ENCODE measurements at places on chromosomes 2 and 18. TPM values are rescaled to one million over a fixed set of nuclear protein-coding genes. Genes with fewer than 3 reads are reported as not detected.

CD8A gene
- 419 TPM for total RNA-seq

ANKRD36C gene
- total RNA-seq = 41.5 TPM

- DNase-seq = peak; percentile 35
- peaks cover 9% of the 10 kb centered on the region for H3K27me3 ChIP-seq
- H3K36me3 ChIP-seq = no peaks in the 10 kb centered on the region
- no peaks in the 10 kb centered on the region for H3K4me1 ChIP-seq
- no peak overlapping the region for H3K4me3 ChIP-seq
- H3K27ac ChIP-seq = no peak overlapping the region
Observed at GRCh38 chr2:97011977-97012569, 25.7 kb upstream of the FAM178B start.

GRHL1 gene
- total RNA-seq = 0.25 TPM

- no peak overlapping the region for H3K4me3 ChIP-seq
- H3K27ac ChIP-seq = peak overlapping the region; percentile 40
- DNase-seq = no peak
- no peaks in the 10 kb centered on the region for H3K27me3 ChIP-seq
- peaks cover 52% of the 10 kb centered on the region for H3K4me1 ChIP-seq
Observed at GRCh38 chr2:135980434-135981079, 4.9 kb downstream of the DARS1 start.

TCF23 gene
- not detected for total RNA-seq

- H3K4me1 ChIP-seq = peaks cover 86% of the 10 kb centered on the region
- H3K27ac ChIP-seq = peak overlapping the region; percentile 41
- H3K4me3 ChIP-seq = no peak overlapping the region
- no peaks in the 10 kb centered on the region for H3K27me3 ChIP-seq
- H3K36me3 ChIP-seq = peaks cover 9% of the 10 kb centered on the region
Observed at GRCh38 chr2:43171789-43172188, 54.6 kb downstream of the ZFP36L2 start.

- peaks cover 4% of the 10 kb centered on the region for H3K36me3 ChIP-seq
- no peak overlapping the region for H3K4me3 ChIP-seq
- H3K27ac ChIP-seq = no peak overlapping the region
Observed at GRCh38 chr2:168849610-168850009, 40.6 kb downstream of the SPC25 start.

- H3K4me3 ChIP-seq = no peak overlapping the region
- no peak for DNase-seq
- H3K27me3 ChIP-seq = peaks cover 9% of the 10 kb centered on the region
- no peak overlapping the region for H3K27ac ChIP-seq
- H3K36me3 ChIP-seq = peaks cover 5% of the 10 kb centered on the region
Observed at GRCh38 chr2:10954856-10955818, 43.4 kb downstream of the KCNF1 start.

GRCh38 chr18:13457327-13457726 lies 238.8 kb downstream of the LDLRAD4 start:
- no peak overlapping the region for H3K4me3 ChIP-seq
- H3K4me1 ChIP-seq = peaks cover 38% of the 10 kb centered on the region

MSH6 gene
- 151 TPM for total RNA-seq

DNA sequence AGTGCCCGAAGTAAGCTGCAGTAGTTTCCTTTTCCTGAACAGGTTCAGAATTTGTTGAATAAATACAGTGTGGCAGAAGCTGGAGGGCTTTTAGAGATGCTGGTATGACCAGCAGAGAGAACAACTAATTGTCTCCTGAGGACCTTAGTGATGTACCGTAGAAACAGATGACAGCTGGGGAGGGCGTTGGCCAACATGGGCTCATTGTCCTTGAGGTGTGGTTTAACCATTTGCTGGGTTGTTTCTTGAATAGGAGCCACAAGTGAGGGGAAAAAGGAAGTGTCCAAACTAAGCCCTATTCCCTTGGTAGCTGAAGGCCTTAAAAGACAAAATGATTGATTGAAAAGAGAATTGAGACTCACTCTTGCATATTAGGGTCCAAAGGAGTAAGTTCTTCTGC lies 11.7 kb upstream of the FAM228A start:
- H3K4me3 ChIP-seq = no peak overlapping the region
- H3K27me3 ChIP-seq = no peaks in the 10 kb centered on the region
- DNase-seq = no peak
- H3K4me1 ChIP-seq = no peaks in the 10 kb centered on the region
- H3K36me3 ChIP-seq = no peaks in the 10 kb centered on the region

DNA sequence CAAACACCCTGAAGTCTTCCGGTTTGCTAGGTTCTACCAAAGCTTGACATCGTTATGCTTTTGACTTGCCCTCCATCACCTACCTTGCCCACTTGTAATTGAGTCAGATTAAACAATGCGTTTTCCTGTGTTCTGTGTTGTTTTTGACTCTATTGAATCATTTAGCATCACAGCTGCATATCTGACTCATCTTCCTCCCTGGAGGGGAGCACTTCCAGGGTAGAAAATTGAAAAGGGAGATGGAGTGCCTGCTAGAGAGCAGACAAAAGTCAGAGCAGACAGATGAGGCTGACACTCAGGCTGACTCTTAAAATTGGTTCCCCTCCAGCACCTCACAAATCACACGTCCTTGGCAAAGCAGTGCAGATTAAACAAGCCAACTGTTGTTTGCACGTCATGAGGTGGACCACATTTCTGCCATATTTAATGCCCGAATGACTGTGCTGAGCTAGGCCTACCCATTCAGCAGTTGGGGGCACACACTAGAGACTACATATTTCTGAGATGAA lies 2.2 kb downstream of the MPP4 start:
- no peak overlapping the region for H3K27ac ChIP-seq
- no peaks in the 10 kb centered on the region for H3K27me3 ChIP-seq
- no peak overlapping the region for H3K4me3 ChIP-seq

NAT8 gene
- total RNA-seq = not detected

ESPNL gene
- 0.27 TPM for total RNA-seq

SFTPB gene
- total RNA-seq = not detected

DNA sequence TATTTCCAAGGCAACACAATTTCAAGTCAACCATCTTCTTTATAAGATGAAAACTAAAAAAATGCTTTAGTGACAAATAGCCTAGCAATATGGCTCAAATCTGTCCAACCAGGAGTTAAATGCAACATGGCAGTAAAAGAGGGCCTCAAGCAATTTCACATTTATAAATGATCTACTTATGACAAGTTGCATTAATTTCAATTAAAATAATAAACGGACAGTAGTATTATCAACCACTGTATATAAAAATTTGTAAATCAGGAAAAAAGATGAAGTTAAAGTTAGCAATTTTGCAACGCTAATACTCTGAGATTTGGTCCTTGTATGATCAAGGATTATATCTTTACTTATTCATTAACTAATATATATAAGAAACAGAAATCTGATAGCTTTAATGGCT lies 19.3 kb downstream of the CCDC88A start:
- no peak overlapping the region for H3K4me3 ChIP-seq
- H3K27me3 ChIP-seq = no peaks in the 10 kb centered on the region
- DNase-seq = no peak
- H3K27ac ChIP-seq = no peak overlapping the region
- no peaks in the 10 kb centered on the region for H3K4me1 ChIP-seq

GALNT3 gene
- 2.8 TPM for total RNA-seq

FOXI3 gene
- not detected for total RNA-seq

PLEKHM3 gene
- 4.5 TPM for total RNA-seq

OTX1 gene
- total RNA-seq = not detected

DNA sequence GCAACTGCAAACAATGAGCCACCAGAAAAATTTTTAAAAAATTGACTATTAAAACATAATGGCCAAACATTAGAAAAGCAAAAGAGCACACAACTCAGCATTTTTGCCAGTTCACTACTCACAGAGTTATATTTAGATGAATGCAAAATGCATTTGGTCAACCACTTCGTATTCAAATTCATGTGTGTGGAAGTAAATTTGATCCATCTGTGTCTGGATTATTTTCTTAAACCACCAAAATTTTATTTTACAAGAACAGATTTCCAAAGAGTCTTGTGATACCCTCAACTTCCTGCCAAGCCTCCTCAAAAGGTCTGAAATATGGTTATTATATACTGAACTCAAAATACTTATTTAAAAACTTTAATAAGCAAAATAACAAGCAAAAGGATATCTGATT lies 57.4 kb downstream of the PPP1R1C start:
- DNase-seq = no peak
- H3K4me3 ChIP-seq = no peak overlapping the region
- H3K36me3 ChIP-seq = no peaks in the 10 kb centered on the region
- no peaks in the 10 kb centered on the region for H3K4me1 ChIP-seq
- H3K27me3 ChIP-seq = peaks cover 4% of the 10 kb centered on the region

COBLL1 gene
- total RNA-seq = 0.68 TPM

POTEI gene
- total RNA-seq = not detected

LRP2 gene
- total RNA-seq = 1.8 TPM

- H3K27ac ChIP-seq = no peak overlapping the region
- no peaks in the 10 kb centered on the region for H3K4me1 ChIP-seq
- H3K36me3 ChIP-seq = no peaks in the 10 kb centered on the region
- DNase-seq = no peak
- H3K27me3 ChIP-seq = no peaks in the 10 kb centered on the region
- no peak overlapping the region for H3K4me3 ChIP-seq
Observed at GRCh38 chr2:141195087-141195486, 935.7 kb downstream of the LRP1B start.

DNA sequence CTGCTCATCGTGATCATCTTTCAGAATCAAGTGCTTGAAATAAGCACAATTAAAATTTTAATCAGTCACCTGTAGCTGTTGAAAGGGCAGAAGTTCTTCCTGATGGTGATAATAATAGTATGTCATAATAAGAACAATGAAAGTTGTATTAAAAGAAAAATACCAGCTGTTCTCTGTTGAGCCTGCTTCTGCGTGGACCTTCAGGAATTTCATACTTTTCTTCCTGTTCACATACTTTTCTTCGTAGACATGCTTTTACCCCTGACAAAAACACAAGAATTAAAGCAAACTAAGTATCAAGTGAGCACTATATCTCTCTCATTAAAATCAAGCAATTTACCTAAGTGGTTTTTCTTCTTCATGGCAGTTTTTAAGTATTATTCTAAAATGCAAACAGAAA lies 79.2 kb downstream of the BARD1 start:
- H3K4me3 ChIP-seq = no peak overlapping the region
- H3K27me3 ChIP-seq = no peaks in the 10 kb centered on the region

GRCh38 chr2:57105694-57106093 lies 921.9 kb downstream of the CCDC85A start:
- no peaks in the 10 kb centered on the region for H3K27me3 ChIP-seq
- H3K36me3 ChIP-seq = no peaks in the 10 kb centered on the region
- DNase-seq = no peak
- H3K4me1 ChIP-seq = no peaks in the 10 kb centered on the region

- H3K27ac ChIP-seq = peak overlapping the region; percentile 18
- peak; percentile 59 for DNase-seq
- H3K36me3 ChIP-seq = no peaks in the 10 kb centered on the region
- no peak overlapping the region for H3K4me3 ChIP-seq
- peaks cover 10% of the 10 kb centered on the region for H3K27me3 ChIP-seq
Observed at GRCh38 chr2:237556773-237557632, 9.4 kb upstream of the PRLH start.

DNA sequence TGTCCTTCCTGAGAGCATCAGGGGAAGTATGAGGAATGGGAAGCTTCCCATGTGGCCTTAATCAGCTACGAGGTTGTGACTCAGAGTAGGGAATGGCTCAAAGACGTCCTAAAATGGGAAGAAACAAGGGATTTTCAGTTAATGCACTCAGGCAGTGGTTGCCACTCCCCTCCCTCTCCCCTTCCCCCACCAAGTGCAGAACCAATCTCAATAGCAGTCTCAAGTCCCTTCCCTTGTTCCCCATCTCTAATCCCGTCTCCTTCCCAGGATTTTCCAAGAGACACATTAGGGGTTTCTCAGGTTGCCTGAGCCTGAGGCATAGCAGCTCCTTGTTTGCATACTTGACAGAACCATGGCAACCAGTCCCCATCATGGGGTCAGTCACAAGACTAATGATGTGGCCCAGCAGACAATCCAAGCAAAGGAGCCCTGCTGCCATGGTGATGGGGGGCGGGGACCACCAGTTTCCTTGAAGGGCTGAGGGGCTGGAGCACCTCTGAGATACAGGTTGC lies 18.2 kb upstream of the RESP18 start:
- H3K4me3 ChIP-seq = no peak overlapping the region
- peaks cover 33% of the 10 kb centered on the region for H3K27me3 ChIP-seq
- H3K27ac ChIP-seq = no peak overlapping the region
- no peaks in the 10 kb centered on the region for H3K36me3 ChIP-seq
- no peaks in the 10 kb centered on the region for H3K4me1 ChIP-seq

DNA sequence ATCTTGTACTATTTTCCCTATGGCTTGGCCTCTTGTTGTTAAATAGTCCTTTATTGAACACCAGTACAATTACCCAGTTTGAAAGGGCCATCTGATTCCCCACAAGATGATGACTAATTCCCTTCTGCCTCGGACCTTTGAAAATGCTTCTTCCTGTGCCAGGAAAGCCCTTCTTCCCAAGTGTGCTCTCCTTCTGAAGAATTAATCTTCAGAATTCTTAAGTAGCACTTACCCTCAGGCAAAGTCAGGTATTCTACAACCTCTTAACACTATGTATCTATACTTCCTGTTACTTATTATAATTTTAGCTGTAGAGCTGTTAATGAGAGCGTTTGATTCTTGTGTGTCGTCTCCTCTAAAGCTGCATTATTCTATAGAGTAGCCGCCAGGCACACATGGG lies 28.6 kb upstream of the MEX3C start:
- H3K27me3 ChIP-seq = no peaks in the 10 kb centered on the region
- H3K4me1 ChIP-seq = no peaks in the 10 kb centered on the region
- H3K27ac ChIP-seq = no peak overlapping the region
- DNase-seq = no peak

FASTKD2 gene
- total RNA-seq = 32.8 TPM

Measured in activated CD8-positive, alpha-beta T cell treated with anti-CD3 and anti-CD28 coated beads for 36 hours (primary cell).